ENCODE measurements at places on chromosomes 1 and 21. TPM values are rescaled to one million over a fixed set of nuclear protein-coding genes. Genes with fewer than 3 reads are reported as not detected.

L1TD1 gene
- 0.18 TPM for total RNA-seq

DMAP1 gene
- 52.9 TPM for total RNA-seq

C1orf216 gene
- total RNA-seq, result 28.0 TPM

KRTAP25-1 gene
- total RNA-seq, result not detected

MMP23B gene
- total RNA-seq, result 5.0 TPM

SPRR2E gene
- not detected for total RNA-seq

Measured in Panc1 (cell line).